Activated CD8-positive, alpha-beta memory T cell treated with anti-CD3 and anti-CD28 coated beads for 1 hour (primary cell): ENCODE measurements at places on chromosomes 5 and 9.

GRCh38 chr5:133889271-133889905 lies 79.0 kb downstream of the C5orf15 start:
- DNase-seq: no peak

- no peak for DNase-seq
Observed at GRCh38 chr9:77575785-77576184, 72.3 kb downstream of the GNA14 start.

GRCh38 chr5:88034520-88034919 lies 234.1 kb downstream of the TMEM161B start:
- DNase-seq: no peak

DNA sequence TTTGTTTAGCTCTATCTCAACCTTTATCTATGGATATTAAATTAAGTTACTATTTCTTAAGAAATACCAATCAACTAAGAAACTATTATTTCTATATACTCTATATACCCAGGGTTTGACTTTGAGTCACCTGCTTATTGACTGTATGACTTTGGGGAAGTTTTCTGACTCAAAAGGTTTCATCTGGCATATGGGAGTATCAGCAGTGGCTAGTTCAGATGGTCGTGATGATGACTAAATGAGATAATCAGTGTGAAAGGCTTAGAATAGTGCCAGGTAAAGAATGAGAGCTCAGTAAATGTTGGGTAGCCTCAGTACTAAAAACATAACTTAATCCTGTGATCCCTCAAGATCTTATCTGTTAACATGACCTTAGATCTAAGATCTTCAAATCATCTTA lies 179.7 kb upstream of the ISL1 start:
- no peak for DNase-seq

GRCh38 chr5:181203777-181204112 lies 1.3 kb downstream of the TRIM7 start:
- DNase-seq: no peak

DNA sequence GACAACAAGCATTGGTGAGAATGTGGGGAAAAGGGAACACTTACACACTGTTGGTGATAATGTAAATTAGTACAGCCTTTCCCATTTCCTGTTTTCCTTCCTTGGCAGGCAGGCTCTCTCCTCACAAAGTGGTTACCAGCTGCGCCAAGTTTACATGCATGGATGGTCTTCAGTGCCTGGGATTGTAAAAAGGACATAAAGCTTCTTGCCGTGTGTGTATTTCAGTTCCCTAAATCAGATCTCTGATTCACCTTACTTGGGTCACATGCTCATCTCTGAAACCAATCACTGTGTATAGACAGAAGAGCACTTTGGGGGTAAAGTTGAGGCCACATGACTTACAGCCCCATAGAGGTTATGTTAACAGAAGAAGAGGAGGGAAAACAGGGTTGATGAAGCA lies 92.8 kb downstream of the CAVIN4 start:
- DNase-seq: no peak

DNA sequence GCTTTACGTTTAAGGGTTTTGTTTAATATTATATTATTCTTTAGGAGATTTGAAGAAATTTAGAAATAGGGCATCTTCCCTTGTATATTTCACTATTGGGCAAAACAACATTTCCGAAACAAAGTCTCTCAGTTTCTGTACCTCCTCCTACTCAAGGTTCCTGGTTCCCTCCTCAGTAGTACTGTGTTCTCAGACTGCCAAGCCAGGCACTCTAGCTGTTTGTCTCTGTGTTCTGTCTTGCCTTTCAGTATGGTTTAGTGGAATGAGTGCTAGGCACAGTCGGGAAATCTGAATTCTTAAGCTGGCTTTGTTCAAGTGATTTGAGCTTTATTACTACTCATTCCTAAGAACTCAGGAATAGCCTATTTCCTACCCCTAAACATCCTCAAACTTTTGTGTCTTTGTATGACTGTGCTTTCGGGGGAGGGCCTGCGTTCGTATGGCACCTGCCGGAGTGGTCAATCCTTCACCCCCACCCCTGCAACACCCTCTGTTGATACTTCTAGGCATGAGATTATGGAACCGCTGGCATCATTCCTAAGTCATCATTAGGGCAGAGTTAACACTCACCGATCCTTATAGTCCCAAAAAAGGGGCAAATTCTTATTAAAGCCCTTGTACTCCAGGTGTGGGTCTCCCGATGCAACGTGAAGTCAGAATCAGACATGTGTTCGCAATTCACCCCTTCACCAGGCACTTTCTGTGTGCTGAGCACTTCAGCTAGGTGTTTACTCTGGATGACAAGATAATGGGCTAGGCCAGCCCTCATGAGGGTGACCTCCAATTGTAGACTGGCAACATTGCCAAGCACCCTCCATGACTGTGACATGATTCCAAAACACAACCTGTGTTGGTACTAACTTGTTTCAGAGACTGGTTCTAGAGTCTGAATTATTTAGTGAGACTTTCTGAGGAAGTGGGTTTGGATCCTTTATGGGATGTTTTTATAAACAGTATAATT lies 24.5 kb downstream of the SNX18 start:
- DNase-seq: no peak

DNA sequence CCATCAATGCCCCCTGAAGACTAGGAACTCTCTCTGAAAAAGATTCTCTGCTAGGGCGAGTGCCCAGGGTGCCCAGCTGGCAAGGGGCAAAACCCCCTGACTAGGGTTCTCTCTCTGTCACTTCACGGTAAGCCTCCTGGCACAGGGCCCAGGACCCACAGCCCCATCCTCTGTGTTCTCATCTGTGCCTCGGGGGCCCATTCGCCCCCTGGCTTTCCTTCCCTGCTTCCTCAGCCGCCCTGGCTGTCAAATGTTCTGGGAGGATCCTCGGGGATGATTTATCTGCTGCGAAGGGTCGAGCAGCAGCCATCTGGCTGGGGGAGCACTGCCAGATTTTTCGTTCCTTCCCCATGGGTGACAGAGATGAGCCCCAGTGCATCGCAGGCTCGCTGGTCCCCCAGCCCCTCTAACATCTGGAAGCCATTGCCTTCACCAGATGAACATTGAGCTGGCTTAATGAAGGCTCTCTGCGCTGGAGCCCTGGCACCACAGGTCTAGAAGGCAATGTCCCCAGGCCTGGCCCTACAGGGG lies 24.2 kb downstream of the HMCN2 start:
- DNase-seq: no peak

DNA sequence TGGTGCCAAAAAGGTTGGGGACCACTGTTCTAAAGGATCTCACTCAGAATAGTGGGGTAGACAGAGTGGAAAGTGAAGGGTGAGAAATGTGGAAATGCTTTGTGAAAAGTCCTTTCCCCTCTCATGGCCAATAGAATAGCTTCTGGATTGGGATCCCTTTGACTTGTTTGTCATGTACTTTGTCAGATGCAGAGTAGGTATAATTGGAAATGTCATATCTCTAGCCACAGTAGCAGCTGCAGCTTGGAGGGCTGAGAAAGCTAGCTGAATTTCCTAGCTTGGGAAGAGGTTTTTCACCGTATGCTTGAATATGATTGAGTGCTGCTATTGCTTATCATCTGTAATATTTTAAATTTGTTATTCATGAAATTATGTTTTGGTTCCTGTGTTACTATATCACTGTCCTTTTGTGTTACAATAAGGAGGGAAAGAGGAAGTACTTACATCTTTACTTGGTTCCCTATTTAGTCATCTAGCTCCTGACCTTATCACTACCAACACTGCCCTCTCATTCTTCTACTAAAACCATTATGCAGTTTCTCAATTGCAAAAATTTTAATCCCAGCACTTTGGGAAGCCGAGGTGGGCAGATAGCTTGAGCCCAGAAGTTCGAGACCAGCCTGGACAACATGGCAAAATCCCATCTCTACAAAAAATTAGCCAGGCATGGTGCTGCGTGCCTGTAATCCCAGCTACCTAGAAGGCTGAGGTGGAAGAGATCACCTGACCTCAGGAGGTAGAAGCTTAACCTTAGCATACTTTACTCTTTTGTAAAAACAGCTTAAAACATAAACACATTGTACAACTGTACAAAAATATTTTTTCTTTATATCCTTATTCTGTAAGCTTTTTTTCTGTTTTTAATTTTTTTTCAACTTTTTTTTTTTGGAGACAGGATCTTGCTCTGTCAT lies 12.4 kb downstream of the SLC30A5 start:
- no peak for DNase-seq

DNA sequence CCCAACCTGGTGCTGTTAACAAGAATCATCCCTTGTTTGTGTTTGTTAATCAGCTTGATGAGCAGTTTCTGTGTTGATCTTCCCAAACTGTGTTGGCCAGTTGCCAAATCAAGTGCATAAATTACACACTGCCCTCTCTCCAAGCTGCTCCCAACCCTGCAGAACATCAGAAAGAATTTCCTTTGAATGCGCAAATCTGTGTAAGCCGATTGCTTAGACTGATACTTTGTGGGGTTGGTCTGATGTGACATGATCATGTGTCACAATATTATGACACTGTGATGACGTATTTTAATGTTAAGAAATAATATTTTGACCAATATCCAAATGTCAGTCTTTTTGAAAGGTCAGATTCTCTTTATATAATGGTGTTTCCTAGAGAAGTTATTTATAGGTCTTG lies 766.4 kb upstream of the WWC1 start:
- DNase-seq: no peak

- DNase-seq: no peak
Observed at GRCh38 chr5:180699042-180699441, 40.8 kb downstream of the OR2Y1 start.

GRCh38 chr9:23630488-23630887 lies 195.6 kb downstream of the ELAVL2 start:
- DNase-seq: no peak

DNA sequence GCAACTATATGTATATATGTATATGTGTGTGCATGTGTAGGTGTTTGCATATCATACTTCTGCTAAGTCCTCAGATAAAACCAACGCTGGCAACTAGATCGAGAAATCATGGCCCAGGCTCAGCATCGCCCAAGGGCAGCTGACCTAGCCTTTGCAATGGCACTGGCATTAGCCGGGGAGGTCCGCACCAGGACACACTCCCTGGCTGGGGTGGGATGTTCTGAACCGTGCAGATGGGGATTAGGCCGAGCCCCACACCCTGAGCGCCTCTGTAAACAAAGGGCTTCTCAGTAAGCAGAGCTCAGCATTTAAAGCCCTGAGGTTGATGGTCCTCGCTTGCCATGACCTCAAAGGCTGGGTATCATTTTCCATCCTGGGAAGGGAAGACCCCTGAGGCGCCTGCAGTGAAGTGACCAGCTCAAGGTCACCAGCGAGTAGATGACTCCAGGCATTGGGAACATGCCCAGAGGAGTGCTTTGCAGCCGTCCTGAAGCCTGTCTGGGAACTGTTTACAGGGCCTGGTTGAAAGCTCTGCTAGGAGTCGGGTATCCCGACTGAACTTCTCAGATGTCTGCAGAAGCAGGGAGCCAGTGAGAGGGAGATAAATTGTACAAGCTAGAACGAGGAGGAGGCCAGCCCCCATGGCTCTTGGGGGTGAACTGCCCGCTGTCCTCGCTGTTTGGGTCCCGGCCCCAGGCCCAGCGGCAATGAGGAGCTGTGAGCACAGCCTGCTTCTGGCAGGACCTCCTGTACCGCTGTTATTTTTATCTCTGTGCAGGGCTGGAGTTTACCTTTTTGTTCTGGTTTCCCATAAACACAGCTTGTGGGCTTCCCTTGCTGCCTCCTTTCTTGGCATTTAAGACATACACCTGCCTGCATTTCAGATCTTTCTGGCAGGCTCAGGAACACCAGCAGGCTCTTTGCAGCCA lies 18.4 kb downstream of the GADD45G start:
- no peak for DNase-seq

GRCh38 chr9:16121601-16122286 lies 568.9 kb downstream of the CCDC171 start:
- DNase-seq: no peak

DNA sequence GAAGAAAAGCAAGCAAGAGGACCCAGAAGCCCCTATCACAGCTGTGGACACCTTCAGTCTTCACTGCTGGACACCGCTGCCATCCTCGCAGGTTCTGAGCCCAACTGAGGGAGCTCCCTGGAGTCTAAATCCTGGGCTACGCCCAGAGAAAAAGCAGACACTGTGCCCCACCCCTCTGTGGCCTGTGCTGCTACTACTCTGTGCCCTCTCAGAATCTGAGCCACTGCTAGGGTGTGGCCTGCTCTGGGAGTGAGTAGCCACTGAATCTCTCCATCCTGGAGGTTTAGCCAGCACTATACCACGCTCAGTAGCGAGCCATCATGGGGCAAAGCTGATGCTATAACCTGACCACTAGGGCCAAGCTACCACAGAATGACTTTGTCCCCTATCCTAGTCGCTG lies 338.2 kb downstream of the NPR3 start:
- no peak for DNase-seq

- DNase-seq: no peak
Observed at GRCh38 chr5:1414311-1415058, 30.8 kb downstream of the SLC6A3 start.

- no peak for DNase-seq
Observed at GRCh38 chr9:129687391-129687790, 21.9 kb downstream of the PRRX2 start.
